ENCODE measurements at places on chromosomes 13 and 19. TPM values are rescaled to one million over a fixed set of nuclear protein-coding genes. Genes with fewer than 3 reads are reported as not detected.

The DNAAF3 gene
- total RNA-seq, result not detected

- DNase-seq, result no peak
Observed at GRCh38 chr13:28555096-28555495, 60.2 kb upstream of the FLT1 start.

GRCh38 chr13:94344126-94344818 lies 135.2 kb downstream of the DCT start:
- DNase-seq, result no peak

GRCh38 chr13:113821847-113822246 lies 42.0 kb downstream of the GAS6 start:
- DNase-seq, result no peak

DNA sequence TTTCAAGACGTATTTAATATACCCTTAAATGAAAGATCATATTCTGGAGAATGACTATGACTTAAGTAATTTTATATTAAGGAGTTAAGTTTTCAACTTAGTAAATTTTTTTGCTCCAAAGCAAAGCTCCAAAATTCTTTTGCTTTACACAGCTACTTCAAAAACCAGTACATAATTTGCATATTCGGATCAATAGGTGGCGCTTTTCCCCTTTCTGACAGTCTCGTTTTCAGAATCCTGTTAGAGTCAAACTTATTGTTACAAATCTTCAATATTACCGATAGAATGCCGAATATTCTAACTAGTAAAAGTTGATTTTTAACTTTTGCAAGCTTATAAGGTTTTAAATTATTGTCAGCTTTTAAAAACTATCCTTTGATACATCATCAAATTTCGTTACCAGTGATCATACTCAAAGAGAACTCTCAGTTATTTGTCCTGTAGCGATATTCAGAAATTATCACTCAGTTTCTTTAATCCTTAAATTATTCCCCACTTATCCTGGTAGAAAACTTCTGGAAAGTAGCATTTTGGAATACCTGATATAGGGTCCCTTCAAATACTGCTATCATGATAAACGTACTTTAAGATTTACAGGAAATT lies 852.7 kb upstream of the KLHL1 start:
- no peak for DNase-seq

DNA sequence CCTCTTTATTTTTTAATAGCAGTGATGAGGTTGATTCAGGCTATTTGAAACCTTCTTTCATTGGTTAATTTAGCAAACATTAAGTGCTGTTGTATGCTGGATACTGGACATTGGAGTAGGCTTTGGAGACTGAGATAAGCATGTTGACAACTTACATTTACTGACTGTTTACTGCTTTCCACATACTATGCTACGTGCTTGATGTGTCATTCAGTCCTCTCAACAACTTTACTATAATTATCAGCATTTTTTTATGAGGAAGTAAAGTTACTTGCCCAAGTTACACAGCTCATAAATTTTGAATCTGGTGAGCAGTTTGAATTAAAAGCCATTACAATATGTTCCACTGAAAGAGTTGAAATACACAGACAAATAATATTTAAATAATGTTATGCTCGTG lies 83.8 kb downstream of the GJA3 start:
- DNase-seq, result no peak

Measured in omental fat pad (tissue), 4 donors.